Adrenal gland (tissue), 19 donors: ENCODE measurements at places on chromosomes 2 and 18. TPM values are rescaled to one million over a fixed set of nuclear protein-coding genes. Genes with fewer than 3 reads are reported as not detected.
A peak's percentile ranks its signal among the peaks of the same experiment; 100 is the strongest.

DNA sequence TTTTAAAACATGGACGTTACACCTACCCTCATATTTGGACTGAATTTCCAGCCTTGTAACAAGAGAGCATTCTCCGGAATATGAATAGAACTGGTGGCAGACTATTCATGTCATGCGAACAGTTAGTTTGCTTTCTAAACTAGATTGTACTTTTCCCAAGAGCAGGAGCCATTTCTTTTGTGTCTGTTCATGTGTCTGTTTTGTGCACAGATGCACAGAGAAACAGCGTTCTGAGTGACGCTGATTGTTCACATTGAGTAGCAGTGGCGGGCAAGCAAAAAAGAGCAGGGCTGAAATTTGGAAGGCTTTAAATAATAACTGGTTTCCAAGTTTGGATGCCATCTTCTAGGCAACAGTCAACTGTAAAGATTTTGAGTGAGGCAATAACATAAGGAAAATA lies 200.3 kb downstream of the NRXN1 start:
- H3K27ac ChIP-seq, result no peak overlapping the region
- no peaks in the 10 kb centered on the region for H3K4me1 ChIP-seq
- H3K36me3 ChIP-seq, result no peaks in the 10 kb centered on the region
- no peak overlapping the region for H3K4me3 ChIP-seq

DNA sequence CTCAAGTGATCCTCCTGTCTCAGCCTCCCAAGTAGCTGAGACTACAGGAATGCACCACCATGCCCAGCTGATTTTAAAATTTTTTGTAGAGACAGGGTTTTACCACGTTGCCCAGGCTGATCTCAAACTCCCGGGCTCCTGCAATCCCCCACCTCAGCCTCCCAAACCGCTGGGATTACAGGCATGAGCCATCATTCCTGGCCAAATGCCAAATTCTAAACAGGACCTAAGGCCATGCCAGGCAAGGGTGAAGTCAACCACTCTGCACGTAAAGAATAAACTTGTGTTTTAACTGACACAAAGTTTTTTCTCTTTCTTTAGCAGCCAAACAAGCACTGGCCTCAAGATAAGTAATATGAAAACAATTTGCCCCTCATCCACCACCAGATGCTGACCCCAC lies 37.4 kb upstream of the SATB2 start:
- no peaks in the 10 kb centered on the region for H3K36me3 ChIP-seq
- no peak overlapping the region for H3K27ac ChIP-seq
- H3K4me3 ChIP-seq, result no peak overlapping the region
- no peak for DNase-seq
- H3K4me1 ChIP-seq, result no peaks in the 10 kb centered on the region
- H3K27me3 ChIP-seq, result no peaks in the 10 kb centered on the region

Gene PFN4
- total RNA-seq, result not detected

- no peaks in the 10 kb centered on the region for H3K27me3 ChIP-seq
- DNase-seq, result no peak
- no peak overlapping the region for H3K27ac ChIP-seq
Measured at GRCh38 chr18:48090702-48091101, 160.2 kb upstream of the SMAD2 start.

GRCh38 chr2:140422759-140423158 lies 1642.6 kb upstream of the NXPH2 start:
- H3K4me1 ChIP-seq, result no peaks in the 10 kb centered on the region
- no peaks in the 10 kb centered on the region for H3K27me3 ChIP-seq
- DNase-seq, result no peak
- no peak overlapping the region for H3K4me3 ChIP-seq
- no peak overlapping the region for H3K27ac ChIP-seq

DNA sequence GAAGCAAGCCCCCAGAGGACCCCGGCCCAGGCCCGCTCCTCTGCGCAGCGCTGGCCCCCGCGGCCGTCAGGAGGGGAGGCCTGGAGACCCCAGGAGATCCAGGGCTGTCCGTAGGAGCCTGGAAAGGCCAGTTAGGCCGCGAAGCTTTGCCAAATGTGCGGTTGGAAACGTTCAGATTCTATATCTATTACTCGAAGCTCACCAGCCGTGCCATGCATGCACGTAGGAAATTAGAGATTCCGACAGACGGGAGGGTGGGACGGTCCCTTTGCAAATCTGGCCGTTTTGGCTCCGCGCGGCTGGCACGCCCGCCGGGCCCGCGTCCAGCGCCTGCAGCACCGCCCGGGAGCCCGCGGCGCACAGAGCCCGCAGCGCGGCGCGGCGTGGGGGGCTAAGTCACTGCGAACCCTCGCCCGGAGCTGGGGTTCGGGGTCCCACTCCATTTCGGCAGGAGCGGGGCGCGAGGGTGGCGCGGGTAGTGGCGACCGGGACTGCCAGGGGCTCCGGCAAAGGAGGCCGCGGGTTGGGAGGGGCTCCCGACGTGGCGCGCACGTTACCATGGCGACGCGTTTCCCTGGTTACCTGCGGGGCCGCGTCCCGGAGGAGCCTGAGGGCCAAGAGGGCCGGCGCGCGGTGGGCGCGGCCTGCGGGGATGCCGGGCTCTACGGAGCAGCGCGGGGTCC lies 488.6 kb upstream of the SMIM21 start:
- no peaks in the 10 kb centered on the region for H3K4me1 ChIP-seq
- H3K4me3 ChIP-seq, result no peak overlapping the region
- DNase-seq, result no peak

Gene AAK1
- total RNA-seq, result 97.6 TPM

DNA sequence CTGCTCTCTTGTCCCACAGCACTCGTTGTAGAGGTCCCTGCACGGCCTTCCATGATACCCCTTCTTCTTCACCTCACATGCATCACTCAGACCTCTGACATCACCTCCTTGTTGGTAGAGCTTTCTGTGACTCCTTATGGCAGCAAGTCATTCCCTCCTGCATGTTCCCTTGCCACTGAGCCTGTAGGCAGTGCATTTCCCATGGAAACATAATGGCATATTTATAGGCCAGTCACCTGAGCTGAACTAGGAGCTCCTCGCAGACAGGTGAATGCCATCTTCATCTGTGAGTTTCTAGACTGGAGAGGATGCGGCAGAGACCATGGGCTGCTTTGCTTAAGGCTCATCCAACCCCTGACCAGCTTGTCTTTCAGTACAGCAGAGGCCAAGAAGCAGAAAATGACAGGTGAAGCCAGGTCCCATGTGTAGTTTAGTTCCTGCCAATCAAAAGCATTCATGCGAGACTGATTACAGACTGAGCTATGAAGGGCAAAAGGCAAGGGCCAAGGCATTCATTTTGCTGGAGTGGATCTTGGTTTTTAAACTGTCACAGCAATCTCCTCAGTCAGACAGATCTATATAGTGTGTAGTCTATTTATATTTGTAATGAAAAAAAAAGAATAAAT lies 59.4 kb upstream of the NEDD4L start:
- no peaks in the 10 kb centered on the region for H3K27me3 ChIP-seq
- H3K36me3 ChIP-seq, result no peaks in the 10 kb centered on the region
- DNase-seq, result no peak
- no peak overlapping the region for H3K27ac ChIP-seq
- H3K4me3 ChIP-seq, result no peak overlapping the region
- H3K4me1 ChIP-seq, result no peaks in the 10 kb centered on the region

DNA sequence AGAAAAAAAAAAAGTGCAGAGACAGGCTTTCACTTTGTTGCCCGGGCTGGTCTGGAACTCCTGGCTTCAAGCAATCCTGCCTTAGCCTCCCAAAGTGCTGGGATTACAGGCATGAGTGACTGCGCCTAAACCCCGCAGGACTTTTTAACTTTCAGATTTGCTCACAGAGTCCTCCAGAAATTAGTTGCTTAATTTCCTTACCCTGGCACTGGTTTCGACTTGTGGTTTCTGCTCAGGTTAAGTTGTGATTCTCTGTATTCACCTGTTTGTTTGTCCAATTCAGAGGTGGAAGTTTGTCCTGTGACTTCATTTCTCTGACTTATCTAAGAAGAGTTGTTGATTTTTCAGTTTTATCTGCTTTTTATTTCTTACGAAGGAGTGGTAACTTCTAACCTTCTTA lies 238.1 kb downstream of the TMEM182 start:
- no peaks in the 10 kb centered on the region for H3K27me3 ChIP-seq
- DNase-seq, result no peak
- no peaks in the 10 kb centered on the region for H3K36me3 ChIP-seq
- no peak overlapping the region for H3K4me3 ChIP-seq
- no peaks in the 10 kb centered on the region for H3K4me1 ChIP-seq

Gene TXNL4A
- total RNA-seq, result 118 TPM

DNA sequence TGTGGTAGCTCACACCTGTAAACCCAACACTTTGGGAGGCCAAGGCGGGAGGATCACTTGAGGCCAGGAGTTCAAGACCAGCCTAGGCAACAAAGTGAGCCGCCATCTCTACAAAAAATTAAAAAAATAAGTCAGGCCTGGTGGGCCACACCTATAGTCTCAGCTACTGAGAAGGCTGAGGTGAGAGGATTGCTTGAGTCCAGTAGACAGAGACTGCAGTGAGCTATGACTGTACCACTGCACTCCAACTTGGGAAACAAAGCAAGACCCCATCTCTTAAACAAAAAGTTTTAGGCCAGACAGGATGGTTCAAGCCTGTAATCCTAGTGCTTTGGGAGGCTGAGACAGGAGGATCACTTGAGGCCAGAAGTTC lies 69.8 kb upstream of the IL1R2 start:
- H3K27ac ChIP-seq, result peak overlapping the region; percentile 81
- no peak overlapping the region for H3K4me3 ChIP-seq

DNA sequence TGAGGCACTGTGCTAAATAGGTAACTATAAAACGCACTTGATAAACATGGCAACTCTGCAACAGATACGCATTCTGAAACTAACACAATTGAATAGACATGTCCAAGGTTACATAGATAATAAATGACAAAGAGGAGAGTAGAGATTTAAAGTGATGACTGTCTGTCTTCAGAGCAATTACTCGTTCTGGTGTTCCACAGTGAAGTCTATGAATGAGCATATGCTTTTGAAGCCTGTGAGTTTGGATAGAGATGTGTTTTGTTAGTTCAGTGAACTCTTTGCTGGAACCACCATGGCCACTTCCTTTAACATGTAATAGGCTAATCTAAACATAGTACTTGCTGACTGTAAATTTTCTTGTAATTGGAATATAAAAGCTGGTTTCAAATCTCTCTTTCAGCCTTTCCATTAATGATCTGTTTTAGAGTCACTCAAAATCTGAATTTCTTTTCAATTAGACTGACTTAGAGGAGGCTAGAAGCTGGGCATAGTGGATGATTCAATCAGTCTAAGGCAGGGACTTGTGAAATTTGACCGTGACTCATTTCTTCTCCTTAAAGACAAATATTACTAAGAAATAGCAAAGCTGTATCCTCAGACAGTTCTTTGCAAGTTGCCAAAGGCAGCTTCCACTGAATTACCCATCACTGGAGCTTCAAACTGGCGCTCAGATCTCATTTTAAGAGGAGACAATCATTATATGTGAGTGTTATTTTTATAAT lies 1130.1 kb upstream of the CELF4 start:
- no peak for DNase-seq
- no peaks in the 10 kb centered on the region for H3K4me1 ChIP-seq
- no peaks in the 10 kb centered on the region for H3K36me3 ChIP-seq
- H3K27me3 ChIP-seq, result no peaks in the 10 kb centered on the region
- no peak overlapping the region for H3K4me3 ChIP-seq

DNA sequence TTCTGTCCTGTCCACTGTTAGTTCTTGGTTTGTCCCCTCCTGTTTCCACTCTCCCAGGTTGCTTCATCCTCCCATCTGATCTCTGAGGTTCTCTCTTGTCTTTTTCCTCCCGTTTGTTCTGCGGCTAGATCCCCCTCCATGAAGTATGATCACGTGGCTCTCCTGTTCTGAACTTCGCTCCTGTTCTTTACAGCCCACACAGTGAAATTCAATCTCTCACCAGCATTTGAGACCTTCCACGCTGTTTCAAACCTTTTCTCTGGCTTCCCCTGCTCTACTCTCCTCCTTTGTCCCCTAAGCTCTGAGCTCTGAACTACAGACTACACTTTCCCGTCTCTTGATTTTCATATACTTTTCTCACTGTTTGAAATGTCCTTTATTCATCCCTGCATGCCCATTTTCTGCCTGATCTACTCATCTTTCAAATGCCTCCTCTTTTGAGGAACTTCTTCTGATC lies 83.5 kb downstream of the OSBPL6 start:
- DNase-seq, result no peak
- no peak overlapping the region for H3K4me3 ChIP-seq
